Right cardiac atrium (tissue), 5 donors: ENCODE measurements at places on chromosomes 3 and 15.

DNA sequence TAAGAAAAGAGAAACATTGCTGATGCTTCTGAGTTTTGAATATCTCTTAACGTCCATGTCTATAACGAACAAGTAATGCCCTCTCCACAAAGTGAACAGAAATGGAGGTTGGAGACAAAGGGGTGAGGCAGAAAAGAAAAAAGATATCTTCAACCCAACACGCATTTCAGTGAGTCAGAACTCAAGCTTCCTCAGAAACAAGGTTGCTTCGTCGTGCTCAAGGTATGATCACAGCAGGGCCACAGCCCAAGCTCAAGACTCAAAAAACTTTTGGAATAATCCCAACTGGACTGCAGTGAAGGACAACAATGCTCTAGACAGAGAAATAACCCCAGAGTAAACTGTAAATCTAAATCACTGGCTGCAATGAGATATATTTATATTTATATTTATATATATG lies 18.9 kb downstream of the WNT5A start:
- no peak for DNase-seq

DNA sequence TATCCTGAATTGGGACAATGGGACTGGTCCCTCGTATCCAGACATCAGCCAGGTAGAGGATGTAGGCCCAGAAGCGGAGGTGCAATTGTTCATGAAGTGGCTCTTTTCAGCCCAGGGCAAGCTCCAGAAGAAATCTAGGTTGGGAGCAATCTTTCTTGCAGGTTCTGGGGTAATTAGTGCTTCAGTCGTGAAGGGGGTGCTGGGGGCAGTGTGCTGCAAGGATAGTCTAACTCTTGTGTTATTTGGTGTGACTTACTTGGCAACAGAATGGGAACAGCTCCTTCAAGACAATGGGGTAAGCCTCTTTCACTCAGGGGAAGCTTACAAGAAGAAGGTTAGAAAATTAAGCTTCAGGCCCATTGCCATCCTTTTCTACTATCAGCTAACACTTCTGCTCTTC lies 273.0 kb downstream of the DIPK2A start:
- DNase-seq, result no peak

DNA sequence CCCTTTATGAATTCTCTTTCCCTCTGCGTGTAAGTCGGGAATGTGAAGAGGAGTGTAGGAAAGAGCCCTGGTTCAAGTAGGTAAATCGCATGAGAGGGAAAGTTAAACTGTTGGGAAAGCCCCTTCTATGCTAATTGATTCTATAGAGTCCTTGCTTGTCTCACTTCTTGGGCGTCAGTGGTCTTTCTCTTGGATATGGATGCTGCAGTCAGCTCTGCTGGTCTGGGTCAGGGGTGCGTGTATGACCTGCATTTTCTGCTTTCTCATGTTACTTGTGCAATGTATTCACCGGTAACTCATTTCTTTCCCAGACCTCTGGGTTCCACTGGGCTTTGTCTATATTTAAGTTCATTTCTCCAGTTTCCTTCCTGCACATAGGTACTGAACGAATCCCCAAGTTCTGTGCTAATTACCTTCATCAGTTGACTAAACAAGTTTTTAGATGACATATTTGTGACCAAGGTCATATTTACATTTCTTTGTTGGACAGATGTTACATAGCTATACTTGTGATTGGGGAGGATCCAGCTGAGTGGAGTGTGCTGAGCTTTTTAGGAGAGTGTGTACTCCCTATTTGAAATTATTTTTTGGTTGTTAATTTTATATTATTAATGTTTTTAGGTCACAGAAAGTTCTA lies 1.4 kb downstream of the SETD5 start:
- no peak for DNase-seq

DNA sequence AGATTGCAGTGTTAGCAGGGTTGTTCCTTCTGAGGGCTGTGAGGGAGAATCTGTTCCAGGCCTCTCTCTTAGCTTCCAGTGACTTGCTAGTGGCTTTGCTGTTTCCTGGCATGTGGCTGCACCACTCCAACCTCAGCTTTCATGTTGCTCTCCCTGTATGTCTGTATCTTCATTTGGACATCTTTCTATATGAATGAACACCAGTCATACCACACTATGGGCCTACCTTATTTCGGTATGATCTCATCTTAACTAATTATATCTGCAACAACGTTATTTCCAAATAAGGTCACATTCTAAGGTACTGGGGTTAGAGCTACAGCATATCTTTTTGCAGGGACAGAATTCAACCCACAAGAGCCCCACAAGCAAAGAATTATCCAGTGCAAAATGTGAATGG lies 356.7 kb upstream of the UMPS start:
- DNase-seq, result no peak

DNA sequence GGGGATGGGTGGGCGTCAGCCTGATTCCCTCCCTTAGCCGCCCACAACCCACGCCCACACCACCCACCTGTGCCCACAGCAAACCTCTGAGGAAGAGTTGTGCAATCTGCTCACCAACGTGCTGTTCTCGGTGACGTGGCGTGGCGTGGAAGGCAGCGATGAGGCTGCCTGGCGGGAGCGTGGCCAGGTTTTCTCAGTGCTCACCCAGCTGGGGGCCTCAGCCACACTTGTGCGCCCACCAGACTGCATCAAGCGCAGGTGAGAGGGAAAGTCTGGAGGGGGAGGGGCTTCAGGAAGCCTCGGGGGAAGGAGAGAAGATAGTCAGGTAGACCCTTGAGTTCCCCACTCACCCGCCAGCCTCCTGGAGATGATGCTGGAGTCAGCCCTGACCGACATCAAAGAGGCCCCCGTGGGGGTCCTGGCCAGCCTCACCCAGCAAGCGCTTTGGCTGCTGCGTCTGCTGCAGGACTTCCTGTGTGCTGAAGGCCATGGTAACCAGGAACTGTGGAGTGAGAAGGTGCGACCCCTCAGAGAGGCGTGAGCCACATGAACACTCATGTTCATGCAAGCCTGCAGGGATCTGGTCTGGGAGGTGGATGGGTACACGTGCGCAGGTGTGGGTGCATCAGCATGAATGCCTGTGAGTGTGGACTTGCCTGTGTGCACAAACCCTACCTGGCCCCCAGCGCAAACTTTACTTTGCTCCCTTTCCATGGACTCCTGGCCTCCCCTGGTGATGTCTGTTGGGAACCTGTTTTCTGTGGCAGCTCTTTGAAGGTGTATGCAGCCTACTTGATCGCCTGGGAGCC lies 21.7 kb downstream of the NBEAL2 start:
- no peak for DNase-seq

GRCh38 chr3:58073301-58074108 lies 65.3 kb downstream of the FLNB start:
- DNase-seq, result no peak

- no peak for DNase-seq
Measured at GRCh38 chr3:37395286-37395685, 220.9 kb upstream of the LRRFIP2 start.

DNA sequence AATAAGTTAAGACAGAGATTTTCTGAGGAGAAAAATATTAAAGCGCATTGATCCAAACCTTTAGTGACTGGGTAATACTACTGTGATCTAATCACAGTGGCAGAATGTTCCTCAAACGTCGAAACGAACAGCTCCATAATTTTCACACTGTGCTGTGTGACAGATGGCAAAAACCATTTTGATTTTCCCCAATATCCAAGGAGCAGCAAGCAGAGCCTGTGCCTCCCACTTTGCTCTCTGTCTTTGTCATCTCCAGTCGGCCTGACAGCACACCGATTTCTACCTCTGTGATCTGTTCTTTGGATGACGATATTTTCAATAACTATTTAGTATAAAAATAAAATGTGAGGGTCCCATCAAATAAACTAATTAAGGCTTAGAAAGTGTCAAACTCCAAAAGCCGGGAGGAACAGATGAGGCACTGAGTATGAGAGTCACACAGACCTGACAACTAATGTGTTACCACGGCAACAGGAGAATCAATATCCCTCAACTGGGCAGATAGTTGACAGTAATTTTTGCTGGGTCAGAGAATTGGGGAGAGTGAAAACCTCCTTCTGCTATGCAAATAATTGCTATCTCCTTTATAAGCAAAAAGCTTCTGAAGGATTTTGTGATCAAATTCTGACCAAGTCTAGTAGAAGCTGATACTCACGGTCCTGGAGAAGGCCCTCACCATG lies 489.1 kb upstream of the CFAP20DC start:
- DNase-seq, result no peak

- no peak for DNase-seq
Measured at GRCh38 chr15:66598095-66598815, 32.5 kb upstream of the LCTL start.

DNA sequence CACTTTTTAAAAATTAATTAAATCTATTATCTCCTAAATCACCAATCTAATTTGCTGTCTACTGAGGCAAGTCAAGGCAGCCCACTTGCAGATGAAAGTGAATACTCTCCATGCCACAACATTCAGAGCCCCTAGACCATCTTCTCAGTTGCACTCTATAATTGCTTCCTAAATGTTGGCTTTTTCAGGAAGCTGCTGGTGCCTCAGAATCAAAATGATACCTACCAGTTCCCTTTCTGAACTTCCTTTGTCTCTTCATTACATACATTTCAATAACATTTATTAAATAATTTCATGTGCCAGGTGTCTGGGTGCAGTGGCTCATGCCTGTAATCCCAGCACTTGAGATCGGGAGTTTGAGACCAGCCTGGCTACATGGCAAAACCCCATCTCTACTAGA lies 124.1 kb downstream of the SERPINI1 start:
- no peak for DNase-seq

DNA sequence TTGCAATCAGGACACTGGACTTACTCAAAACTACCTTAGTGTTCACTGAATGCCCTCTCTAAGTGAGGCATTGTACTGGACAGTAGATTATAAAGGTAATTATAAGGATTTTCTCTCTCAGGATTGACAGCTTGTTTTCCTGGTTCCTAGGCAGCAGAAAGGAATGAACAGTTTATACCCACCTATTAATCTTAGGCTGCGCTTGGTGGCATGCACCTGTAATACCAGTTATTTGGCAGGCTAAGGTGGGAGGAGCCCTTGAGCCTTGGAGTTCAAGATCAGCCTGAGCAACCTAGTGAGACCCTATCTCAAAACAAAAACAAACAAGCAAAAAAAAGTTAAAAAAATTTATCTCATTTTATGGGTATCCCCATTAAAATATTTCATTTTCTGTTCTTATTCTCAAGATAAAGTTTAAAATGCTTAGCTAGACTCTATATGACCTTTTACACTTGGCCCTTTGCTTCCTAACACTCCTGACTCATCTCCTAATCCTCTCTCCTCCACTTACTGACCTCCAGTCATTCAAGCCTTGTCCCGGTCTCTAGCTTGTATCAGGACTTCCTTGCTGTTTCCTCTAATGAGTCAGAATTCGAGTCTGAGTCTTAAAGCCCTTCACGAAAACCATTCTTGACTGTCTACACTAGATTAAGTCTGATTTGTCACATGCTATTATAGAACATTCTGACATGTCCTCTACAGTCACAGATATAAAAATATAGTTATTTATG lies 348.6 kb downstream of the NLGN1 start:
- DNase-seq, result no peak

GRCh38 chr3:33790091-33790490 lies 8.3 kb upstream of the PDCD6IP start:
- DNase-seq, result no peak

- DNase-seq, result no peak
Measured at GRCh38 chr3:11085093-11085840, 69.0 kb upstream of the HRH1 start.

- no peak for DNase-seq
Measured at GRCh38 chr3:51075221-51075775, 309.8 kb upstream of the MANF start.

DNA sequence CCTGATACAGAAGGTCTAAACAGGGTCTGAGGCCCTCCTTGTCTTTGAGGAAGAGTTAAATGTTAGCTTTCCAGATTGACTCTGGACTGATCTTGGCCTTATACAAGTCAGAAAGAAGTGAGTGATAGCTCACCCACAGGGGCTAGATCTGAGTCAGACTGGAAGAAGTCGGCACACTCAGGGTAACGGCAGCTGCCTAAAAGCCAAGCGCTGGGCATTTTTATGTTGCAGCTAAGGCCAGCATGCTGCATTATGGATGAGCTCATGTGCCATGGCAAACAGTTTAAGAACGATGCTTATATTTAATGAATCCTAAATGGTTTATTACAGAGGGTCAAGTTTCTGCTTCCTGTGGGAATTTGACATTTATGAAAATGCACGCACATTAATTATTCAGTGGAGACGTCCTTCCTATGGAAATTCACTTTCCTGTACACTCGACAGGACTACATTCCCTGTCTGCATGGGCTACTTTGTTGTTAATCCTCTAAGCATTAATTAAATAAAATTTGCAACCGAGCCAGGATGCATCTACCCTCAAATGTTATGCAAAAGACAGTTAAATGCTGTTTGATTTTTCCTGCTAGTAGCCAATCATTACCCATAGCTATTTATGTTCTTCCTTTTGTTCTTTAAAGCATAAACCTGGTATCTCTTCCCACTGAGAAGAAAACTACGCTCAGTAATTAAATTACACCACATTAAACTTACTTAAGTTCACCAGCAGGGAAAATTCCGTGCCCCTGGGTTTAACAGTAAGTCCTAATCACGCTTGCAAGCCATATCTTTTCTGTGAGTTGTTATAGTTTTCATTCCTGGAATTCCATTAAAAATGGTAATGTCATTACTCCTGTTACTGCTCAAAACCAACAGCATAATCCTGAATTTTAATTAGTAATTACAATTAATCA lies 762.7 kb upstream of the CFAP20DC start:
- DNase-seq, result no peak

DNA sequence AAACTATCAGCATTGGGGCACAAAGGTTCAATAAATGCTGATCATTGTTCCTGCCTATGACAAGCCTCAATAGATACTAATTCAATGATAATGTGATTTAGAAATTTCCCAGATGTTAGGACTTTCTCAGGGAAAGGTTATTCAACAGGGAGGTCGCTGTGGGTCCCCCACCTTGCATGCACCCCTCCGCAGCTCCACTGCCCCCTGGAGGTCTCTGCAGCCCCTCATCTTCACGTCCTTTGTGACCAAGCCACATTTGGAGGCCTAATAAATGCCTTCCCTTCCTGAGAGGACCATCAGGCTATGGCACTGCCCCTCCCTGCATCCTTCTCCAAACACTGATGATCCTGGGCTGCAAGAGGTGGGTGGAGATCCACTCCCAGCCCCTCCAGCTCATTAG lies 50.2 kb downstream of the NOX5 start:
- no peak for DNase-seq

GRCh38 chr3:114218006-114218405 lies 19.4 kb downstream of the ZNF80 start:
- DNase-seq, result no peak

DNA sequence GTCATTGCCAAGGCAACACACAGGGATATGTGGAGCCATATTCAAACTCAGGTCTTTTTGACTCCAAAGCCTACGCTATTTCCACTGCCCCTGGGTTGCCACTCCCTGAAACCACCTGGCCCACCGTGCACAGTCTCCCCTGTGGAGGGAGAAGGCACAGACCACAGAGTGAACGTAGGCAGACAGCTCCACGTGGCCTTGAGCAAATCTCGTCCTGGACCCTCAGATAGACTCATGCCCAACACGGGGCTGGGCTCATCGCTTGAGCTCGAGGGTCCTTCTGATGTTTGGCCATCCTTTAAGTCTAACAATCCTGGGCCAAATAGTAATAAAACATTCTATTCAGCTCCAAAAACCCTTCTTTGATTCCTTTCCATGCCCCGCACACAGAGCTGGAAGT lies 72.0 kb downstream of the CPN2 start:
- no peak for DNase-seq

GRCh38 chr15:59622289-59622688 lies 10.7 kb downstream of the GCNT3 start:
- peak; percentile 58 for DNase-seq

GRCh38 chr3:194282436-194283122 lies 68.5 kb downstream of the CPN2 start:
- DNase-seq, result no peak
